Psoas muscle (tissue), 8 donors: ENCODE measurements at places on chromosomes 7 and 10. TPM values are rescaled to one million over a fixed set of nuclear protein-coding genes. Genes with fewer than 3 reads are reported as not detected.

The ERVW-1 gene
- total RNA-seq, result not detected

The IFIT1B gene
- total RNA-seq, result not detected

The FAM25G gene
- not detected for total RNA-seq

The INSYN2A gene
- 0.10 TPM for total RNA-seq

The GNGT1 gene
- not detected for total RNA-seq

DNA sequence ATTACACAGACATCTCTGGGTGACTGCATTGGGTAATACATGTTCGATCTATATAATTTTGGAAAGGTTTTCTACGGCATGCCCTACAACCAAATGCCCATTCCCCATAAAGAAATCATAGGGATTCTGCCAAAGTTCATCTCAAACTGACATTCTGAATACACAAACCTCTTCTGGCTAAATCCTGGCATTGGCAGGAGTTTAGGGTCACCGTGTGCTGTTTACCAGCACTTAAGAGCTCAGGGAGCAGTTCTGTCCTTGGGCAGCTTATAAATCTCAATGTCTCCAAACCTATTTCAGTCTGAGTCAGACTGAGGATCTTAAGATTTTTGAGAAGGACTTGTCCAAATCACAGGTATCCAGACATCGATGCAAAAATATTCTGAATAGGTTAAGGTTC lies 809.6 kb upstream of the LRRN3 start:
- H3K4me1 ChIP-seq, result no peaks in the 10 kb centered on the region
- no peak for DNase-seq
- no peaks in the 10 kb centered on the region for H3K27me3 ChIP-seq

DNA sequence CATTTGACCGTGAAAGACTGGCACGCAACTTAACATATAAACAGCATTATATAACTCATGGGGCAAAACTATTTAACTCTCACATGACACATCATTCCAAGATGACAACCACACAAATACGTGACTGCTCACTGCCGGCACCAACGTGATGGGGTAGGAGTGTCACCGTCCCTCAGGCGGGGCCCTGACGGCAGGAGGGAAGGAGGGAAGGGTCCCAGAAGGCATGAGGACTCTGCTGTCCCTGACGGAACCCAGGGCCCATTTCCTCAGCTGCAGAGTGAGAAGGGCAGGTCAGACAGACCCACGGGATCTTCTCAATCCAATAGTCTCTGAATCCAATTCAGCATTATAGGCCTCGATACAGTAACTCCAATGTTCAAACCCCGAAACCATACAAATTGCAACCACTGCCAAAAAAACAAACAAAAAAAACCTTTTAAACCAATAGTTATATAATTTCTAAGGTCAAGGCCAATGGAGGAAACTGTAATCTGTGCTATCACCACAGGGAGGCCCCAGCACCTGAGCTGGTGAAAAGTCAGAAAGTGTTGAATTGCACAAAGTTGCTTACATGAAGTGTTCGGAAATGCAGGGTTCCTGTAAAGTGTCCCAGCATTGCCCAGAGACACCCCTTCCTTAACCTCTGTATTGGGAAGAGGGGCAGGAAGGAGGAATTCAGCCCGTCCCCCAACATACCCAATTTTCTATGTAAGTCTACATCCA lies 137.4 kb downstream of the TNS3 start:
- no peak overlapping the region for H3K4me3 ChIP-seq
- H3K36me3 ChIP-seq, result peaks cover 3% of the 10 kb centered on the region
- H3K27ac ChIP-seq, result peak overlapping the region; percentile 94

DNA sequence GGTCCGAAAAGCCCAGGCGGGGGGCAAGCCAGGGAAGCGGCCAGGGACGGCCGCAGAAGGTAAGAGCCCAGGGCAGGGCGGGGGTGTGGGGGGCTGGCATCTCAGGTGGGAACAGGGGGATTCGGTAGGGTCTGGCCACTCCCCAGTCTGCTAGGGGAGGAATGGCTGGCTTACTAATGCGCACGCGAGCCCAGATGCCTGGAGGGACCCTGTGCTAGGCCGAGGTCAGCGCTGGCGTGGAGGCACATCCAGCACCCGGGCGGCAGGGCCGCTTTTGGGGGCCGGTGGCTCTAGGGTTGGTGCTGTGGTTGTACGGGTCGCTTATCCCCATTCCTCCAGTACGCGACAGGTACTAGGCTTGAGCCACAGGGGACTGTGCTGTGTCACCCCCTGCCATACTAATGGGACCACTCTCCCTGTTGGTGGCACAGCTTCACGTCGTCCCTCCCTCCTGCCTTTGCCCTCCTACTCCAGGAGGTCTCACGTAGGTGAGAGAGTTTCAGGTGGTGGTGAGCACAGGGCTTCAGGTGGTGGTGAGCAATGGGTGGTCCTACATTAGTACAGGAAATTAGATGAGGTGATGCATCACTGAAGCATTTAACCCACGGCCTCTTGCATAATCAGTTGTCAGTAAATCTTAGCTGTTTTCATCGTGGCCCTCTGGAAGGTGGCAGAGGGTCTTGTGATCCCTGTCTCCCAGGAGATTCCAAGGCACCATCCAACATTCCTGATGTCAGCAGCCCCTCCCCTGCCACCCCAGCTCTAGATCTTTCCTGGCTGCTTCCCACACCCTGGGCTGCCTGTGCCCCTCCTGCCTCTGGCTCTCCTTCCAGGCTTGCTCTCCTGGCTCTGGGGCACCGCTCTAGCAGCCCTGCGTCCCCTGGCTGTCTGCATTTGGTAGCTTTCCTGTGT lies 971 bp downstream of the AEBP1 start:
- H3K27ac ChIP-seq, result peak overlapping the region; percentile 58
- H3K4me1 ChIP-seq, result no peaks in the 10 kb centered on the region
- peak; percentile 59 for DNase-seq
- peak overlapping the region; percentile 59 for H3K4me3 ChIP-seq
- peaks cover 6% of the 10 kb centered on the region for H3K27me3 ChIP-seq
- H3K36me3 ChIP-seq, result no peaks in the 10 kb centered on the region

GRCh38 chr7:101241015-101241363 lies 3.4 kb upstream of the CLDN15 start:
- peak overlapping the region; percentile 99 for H3K27ac ChIP-seq
- no peak for DNase-seq
- no peaks in the 10 kb centered on the region for H3K27me3 ChIP-seq
- no peak overlapping the region for H3K4me3 ChIP-seq
